ENCODE measurements at places on chromosomes 5 and 9.

- no peak for DNase-seq
These were observed 316.3 kb downstream of the GABRB2 start for GRCh38 chr5:161230221-161230620.

DNA sequence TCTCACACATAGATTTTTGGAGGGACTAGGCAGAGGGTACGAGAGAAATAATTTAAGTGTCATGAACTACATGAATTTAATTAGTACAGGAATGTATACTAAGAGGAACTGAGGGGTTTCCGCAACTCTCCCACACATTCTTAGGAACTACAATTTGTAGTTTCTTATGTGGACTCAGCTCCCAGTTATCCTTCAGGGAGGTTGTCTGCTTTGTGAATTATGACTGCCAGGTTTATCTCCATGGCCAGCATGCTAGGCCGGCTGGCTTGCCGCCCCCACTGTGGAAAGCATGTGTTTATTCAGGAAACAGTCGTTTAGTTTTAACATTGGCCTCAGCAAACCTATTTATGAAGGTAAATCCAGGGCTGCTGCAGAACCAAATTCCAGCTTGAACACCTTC, 415.0 kb downstream of the KCTD16 start:
- DNase-seq: no peak

- DNase-seq: no peak
These were observed 72.2 kb upstream of the EPB41L4A start for GRCh38 chr5:112491257-112491656.

- DNase-seq: no peak
These were observed 20.3 kb downstream of the MEF2C start for GRCh38 chr5:88862547-88863175.

DNA sequence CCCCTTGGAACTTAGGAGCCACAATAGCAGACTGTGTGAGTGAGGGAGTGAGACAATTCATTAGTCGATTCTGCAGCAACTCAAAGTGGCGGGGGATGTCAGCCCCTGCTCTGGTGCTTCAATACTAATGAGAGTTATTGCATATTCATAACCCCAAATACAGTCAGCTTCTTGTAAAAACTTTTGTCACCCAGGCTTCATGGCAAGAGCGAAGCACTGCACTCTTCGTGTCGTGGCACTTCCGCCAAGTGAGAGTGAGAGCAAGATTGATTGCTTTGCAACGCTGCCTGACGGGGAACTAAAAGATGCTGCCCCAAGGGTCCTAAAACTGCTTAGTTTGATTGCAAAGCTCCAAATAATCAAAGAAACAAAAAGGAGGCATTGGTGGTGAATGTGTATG, 150.9 kb downstream of the NR2F1-AS1 start:
- DNase-seq: no peak

- no peak for DNase-seq
These were observed 175.0 kb downstream of the MLLT3 start for GRCh38 chr9:20447291-20447690.

DNA sequence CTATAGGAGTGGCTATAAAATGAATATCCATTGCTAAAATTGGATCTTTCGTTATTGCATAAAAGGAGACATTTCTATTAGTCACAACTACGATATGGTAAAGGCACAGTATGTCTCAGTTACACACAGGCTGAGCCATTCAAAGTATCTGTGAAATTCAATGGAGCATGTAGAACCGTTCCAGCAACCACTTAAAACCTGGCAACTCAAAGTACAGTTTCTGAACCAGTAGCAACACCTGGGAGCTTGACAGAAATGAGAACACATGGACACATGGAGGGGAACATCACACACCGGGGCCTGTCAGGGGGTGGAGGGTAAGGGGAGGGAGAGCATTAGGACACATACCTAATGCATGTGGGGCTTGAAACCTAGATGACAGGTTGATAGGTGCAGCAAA, 15.4 kb downstream of the POC5 start:
- no peak for DNase-seq

GRCh38 chr5:130280528-130281217, 376.4 kb downstream of the CHSY3 start:
- no peak for DNase-seq

DNA sequence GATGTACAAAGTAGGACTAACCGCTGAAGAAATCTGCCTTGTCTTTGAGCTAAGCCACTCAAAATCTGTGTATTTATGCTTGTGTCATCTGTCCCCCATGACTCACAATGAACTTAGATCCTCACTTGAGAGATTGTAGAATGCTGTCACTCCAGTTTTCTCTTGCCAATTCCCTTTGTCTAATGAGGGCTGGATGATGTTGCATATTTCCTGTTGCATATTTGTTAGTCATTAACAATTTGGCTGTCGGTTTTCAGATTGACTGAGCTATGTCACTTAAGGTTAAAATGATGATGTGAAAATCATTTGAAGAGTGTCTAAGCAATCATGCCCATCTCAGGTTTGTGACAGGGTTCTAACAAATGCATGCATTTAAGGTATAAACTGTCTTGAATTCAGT, 481.7 kb downstream of the CDH10 start:
- no peak for DNase-seq

DNA sequence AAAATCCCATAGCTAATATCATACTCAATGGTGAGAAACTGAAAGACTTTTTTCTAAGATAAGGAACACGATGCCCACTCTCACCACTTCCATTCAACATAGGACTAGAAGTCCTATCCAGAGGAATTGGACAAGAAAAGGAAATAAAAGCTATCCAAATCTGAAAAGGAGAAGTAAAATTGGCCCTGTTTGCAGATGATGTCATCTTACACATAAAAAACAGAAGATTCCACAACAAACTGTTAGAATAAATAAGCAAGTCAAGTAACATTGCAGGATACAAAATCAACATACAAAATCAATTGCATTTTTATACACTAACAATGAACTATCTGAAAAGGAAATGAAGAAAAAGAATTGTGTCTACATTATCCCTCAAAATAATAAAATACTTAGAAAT, 308.0 kb downstream of the MCTP1 start:
- DNase-seq: no peak

GRCh38 chr5:94693043-94693822, 74.8 kb downstream of the SLF1 start:
- DNase-seq: peak; percentile 90

DNA sequence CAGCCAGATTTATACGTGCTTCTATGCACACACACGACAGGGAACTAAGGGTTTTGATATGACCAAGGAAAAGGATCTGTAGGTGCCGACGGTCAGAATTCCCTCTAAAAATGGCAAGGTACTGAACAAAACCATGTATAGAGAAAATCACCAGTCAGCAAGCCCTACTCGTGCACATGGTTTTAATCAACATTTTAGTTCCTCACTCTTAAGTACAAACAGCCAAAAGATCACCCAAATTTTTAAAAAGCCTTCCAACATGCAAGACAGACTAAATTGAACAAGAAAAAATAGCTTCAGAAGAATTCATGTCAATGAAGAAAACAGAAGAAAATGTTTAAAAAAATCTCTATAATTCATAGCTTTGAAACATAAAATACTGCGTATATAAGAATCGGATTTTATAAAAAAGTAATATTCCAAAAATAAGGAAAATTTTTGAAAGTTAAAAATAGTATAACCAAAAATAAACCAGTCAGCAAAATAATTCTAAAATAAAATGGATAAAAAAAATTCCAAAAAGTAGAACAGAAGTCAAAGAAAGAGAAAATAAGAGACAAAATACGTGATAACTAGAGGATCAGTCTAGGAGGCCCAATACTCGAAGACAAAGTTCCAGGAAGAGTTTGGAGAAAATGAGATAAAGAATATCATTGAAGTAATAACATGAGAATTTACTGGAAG, 43.0 kb upstream of the KCNV2 start:
- DNase-seq: no peak

GRCh38 chr9:108297073-108297472, 558.7 kb downstream of the ACTL7B start:
- peak; percentile 98 for DNase-seq

DNA sequence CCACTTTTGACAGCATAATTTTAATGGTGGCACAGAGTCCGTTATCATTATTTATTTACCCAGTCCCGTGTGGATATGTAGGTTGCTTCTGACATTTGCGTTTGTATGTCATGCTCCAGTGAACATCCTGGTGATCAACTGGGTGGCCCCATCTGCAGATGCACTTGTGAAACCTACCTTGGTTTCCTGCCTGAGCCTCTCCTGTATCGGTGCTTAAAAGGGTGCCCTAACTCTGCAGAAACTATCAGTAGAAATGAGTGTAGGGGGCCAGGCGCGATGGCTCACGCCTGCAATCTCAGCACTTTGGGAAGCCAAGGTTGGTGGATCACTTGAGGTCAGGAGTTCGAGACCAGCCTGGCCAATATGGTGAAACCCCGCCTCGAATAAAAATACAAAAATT, 92.1 kb upstream of the IER5L start:
- DNase-seq: no peak

- DNase-seq: peak; percentile 4
These were observed 301.2 kb downstream of the KIAA0825 start for GRCh38 chr5:94316916-94317838.

DNA sequence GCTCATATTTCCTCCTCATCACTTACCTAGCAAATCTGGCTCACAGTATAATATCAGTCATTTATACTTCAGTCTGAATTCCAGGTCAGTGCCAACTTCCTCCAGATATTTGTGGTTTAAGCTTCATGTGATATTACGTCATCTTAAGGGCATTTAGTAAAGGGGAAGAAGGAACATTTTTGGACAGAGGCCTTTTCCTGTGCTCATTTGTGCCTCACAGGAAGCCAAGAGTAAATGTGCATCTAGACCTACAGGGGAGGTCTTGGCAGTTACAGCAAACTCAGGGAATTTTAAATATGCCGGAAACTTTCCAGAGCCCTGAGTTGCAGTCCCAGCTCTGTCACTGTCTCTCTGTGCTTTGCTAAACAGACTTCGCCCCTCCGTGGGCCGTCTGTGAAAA, 12.3 kb upstream of the KCNIP1 start:
- DNase-seq: peak; percentile 39

GRCh38 chr5:110956913-110957813, 114.3 kb upstream of the TSLP start:
- no peak for DNase-seq

GRCh38 chr9:98784831-98785806, 11.2 kb downstream of the ANKS6 start:
- DNase-seq: no peak

- DNase-seq: no peak
These were observed 238.6 kb upstream of the ANKRD55 start for GRCh38 chr5:56471707-56472106.

GRCh38 chr5:153674356-153674755, 183.9 kb downstream of the GRIA1 start:
- no peak for DNase-seq

DNA sequence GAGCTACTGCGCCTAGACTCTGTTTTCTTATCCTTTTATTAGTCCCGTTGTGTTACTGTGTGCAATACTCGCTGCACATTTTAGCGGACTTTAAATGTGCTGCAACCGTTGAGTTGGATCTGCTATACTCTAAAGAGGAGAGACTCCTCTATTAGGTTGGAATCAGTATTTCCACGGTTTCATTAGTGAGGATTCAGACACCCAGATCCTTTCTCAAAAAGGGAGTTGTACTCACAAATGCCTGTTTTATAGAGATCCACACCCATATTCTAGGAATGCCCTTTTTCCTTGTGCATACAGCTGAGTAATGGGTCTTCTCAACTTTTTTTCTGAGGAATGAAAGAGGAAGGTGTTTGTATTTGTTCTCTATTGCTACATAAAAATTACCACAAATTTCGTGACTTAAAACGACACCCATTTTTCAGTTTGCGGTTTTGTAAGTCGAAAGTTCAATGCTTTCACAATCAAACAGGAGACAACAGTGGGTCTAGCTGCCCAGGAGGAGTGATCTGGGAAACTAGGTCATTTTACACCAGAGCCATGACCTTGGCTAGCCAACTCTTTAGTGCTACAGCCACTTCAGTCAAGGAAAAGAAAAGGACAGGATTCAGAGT, 52.8 kb upstream of the SLC44A1 start:
- no peak for DNase-seq

DNA sequence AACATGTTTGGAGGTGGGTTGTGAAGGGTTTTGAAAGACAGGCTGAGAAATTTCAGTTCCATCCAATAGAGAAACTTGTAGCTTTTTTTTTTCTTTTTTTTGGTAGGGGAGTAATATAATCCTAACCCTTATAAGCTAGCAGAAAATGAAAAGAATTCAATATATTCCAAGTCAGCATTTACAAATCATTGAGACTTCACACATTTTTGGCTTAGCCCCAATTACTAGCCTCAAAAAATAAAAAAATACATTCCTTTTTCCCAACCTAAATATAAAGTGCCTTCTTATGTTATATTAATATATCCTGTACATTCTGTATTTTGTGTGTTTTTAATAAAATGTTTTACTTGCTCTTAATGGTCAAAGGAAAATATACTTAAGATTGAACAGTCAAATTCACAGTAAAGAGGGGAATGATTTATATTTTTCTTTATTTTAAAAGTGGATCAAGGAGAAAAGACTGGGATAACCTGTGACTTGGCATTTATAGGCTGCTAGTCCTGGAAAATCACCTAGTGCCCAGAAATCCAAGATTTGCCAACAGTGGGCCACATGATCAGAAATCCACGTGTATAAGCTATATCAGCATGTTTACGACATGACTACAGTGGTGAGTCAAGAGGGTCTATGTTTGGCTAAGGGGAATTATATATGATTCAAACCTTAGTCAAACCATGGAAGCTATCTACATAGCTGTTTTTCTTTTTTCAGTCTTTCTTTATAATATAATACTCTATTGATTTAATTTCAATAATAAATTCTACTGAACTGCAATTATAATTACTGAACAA, 14.5 kb downstream of the HACD4 start:
- DNase-seq: peak; percentile 82

- no peak for DNase-seq
These were observed 16.9 kb upstream of the ZNF782 start for GRCh38 chr9:96871176-96871575.

DNA sequence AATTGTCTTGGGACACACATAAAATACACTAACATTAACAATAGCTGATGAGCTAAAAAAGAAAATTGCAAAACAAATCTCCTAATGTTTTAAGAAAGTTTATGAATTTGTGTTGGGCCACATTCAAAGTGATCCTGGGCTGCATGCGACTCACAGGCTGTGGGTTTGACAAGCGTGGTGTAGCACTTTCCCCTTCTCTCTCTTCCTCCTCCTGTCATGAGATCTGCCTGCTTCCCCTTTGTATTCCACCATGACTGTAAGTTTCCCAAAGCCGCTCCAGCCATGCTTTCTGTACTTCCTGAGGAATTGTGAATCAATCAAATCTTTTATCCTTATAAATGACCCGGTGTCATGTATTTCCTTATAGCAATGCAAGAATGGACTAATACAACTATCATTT, 178.0 kb downstream of the TLR4 start:
- DNase-seq: no peak

DNA sequence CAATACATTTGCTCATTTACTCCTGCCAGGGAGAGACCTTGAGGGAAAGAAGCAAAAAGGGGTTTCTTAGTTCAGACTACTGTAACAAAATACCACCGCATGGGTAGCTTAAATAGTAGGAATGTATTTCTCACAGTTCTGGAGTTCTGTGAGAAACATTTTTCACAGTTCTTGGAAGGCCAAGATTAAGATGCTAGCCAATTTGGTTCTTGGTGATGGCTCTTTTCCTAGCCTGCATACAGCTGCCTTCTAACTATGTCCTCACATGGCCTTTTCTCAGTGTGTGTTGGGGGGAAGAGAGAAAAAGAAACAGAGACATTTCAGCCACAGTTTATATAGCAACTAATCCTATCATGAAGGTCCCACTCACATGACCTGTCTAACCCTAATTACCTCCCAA, 1644.7 kb upstream of the C9orf72 start:
- no peak for DNase-seq

Data from foreskin fibroblast (primary cell).